ENCODE measurements at places on chromosomes 16 and 17. TPM values are rescaled to one million over a fixed set of nuclear protein-coding genes. Genes with fewer than 3 reads are reported as not detected.

DNA sequence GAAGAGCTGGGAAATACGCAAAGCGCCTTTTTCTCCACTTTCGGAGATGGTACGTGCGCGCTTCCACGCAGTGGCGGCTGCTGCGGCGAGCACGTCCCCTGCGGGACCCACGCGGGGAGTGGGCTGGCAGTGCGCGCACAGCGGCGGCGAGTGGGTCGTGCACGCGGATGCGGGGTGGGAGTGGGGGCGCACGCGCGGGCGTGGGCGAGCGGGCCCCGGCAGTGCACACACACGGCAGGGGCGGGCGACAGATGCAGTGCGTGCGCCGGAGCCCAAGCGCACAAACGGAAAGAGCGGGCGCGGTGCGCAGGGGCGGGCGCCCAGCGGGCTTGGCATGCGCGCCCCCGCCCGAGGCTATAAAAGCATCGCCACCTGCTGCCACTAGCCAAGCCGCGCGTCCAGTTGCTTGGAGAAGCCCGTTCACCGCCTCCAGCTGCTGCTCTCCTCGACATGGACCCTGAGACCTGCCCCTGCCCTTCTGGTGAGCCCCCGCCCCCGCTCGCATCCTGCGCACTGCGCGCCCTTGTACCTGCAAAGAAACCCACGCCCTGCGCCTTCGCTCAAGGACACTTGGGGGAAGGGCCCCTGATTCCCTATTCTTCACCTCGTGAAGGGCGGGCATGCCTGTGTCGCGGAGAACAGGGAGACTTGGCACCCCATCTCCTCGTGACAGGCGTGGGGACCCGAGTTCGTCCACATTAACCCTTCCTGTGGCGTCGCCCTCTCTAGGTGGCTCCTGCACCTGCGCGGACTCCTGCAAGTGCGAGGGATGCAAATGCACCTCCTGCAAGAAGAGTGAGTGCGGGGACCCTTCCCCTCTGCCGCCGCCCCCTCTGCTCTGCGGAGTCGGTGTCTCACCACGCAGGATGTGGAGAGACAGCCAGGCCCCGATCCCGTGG is at the start of gene MT3:
MT3 (plus strand) TSS at position 388 of the 899 bp plus-strand sequence; CDS start at position 451, 63 bp downstream.
- no peak for DNase-seq

- no peak for DNase-seq
Observed at GRCh38 chr16:26212599-26212998, 520.8 kb downstream of the HS3ST4 start.

DNA sequence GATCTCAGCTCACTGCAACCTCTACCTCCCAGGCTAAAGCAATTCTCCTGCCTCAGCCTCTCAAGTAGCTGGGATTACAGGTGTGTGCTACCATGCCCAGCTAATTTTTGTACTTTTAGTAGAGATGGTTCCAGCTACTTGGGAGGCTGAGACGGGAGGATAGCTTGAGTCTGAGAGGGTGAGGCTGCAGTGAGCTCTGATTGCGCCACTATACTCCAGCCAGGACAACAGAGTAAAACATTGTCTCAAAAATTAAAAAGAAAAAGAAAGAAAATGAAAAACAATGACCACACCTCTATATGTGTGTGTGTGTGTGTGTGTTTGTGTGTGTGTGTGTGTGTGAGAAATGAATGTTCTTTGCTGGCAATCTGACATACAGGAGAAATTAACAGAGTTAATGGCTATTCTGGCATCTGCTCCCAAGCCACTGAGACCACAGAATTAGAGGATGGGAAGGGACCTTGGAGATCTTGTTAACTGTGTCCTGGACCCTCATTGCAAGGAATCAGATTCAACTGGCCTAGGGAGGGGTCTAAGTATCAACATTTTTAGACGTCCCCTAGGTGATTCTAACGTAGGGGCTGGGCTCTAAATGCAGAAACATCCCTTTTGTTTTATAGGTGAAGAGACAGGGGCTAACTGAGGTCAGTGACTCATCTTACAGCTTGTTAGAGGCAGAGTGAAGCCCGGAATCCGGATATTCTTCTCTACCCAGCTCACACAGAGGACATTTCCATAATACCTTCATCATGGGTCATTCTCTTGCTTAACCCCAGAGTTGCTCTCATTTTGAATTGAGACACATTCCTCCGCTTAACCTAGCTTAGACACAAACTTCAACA is 16.4 kb upstream of the MARCHF10 start:
- DNase-seq, result peak; percentile 78

The KRT222 gene
- not detected for total RNA-seq

GRCh38 chr16:1433756-1434155 is 2.9 kb downstream of the PERCC1 start:
- no peak for DNase-seq

GRCh38 chr16:21953541-21953902 is 361 bp downstream of the UQCRC2 start:
- DNase-seq, result no peak

DNA sequence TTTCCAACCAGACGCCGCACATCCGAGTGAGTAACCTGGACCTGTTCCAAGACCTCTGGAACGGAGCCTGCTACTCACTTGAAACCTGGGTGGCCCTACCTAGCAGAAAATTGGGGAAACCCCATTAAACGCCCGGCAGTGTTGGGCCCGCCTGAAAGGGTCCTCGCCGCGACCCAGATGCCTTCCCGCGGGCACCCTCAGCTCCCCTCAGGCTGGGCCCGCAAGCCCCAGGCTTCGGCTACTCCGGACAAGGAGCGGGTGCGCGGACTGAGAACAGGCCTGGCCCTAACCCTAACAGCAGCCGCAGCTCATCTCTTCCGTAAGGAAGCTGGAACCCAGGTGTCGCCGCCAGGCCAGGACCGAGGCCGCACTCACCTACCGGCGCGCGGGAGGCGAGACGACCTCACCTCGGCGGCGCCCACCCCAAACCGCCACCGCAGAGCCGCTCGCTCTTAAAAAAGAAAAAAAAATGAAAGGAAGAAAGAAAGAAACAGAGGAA is 344 bp downstream of the PSME3IP1 start:
- DNase-seq, result peak; percentile 73

DNA sequence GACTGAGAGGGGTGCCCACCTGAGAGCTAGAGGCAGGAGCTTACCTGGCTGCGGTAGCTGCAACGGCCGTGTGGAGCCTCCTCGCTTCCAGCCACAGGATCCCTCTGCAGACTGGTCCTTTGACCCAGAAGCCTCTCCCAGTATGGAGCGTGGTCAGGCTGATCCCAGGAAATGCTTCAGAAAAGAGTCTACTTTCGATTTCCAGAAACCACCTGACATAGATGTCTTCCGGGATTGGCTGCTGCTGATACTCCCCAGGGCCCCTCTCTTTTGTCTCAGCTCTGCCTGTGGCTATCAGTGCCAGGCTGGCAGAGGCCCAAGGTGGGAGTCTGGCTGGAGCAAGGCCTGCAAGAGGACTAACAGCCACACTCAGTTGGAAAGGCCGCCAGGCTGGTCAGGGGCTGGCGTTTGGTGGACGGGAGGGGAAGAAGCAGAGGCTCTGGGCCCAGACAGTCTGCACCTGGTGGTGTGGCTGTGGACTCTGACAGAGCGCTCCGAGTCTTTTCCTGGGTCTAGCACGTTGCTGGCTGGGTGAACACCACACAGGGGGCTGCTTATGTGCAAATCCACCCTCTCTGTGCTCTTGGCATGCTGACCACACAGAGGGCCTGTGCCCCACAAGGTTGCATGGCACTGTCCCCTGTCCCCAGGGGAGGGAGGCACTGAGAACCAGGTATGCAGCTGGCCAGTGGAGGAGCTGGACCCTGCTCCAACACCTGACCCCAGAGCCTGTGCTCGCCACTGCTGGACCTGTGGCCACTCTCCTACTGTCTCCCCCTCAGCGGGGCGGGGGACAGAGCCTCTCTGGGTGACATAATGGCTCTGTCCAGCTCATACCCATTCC is at the start of gene LGALS3BP:
LGALS3BP (minus strand) TSS at position 144 of the 844 bp plus-strand sequence. CDS start 2,732 bp downstream, outside the sequence.
- peak; percentile 83 for DNase-seq

- no peak for DNase-seq
Observed at GRCh38 chr16:63415014-63415413, 1378.8 kb upstream of the CDH8 start.

DNA sequence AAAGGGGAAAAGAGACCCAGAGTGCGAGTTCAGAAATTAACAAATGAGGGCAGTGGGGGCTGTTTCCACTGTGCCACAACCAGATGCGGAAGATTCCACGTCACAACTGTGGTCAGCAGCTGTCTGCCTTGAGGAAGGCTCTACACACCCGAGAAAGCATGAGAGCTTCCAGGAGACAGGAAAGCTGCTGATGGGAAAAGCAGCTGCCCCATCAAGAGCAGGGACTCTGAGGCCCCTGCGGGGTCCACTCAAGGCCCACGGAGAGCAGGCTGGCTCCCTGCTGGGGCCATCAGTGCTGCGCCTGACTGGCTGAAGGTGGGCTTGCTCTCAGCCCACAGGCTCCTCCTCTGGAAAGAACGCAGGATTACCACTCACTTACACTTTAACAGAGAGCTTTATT is 14.8 kb upstream of the TRAP1 start:
- no peak for DNase-seq

DNA sequence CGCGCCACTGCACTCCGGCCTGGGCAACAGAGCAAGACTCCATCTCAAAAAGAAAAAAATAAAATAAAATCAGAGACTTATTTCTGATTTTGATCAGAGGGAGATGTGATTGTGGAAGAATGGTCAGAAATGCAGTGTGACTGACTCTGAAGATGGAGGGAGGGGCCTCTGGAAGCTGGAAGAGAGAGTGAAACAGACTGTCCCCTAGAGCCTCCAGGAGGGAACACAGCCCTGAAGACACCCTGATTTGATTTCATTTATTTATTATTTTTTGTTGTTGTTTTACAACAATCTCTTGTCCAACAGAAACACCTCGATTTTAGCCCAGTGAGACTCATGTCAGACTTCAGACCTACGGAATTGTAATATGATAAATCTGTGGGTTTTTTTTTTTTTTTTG is 26.1 kb downstream of the BCL7C start:
- DNase-seq, result no peak

DNA sequence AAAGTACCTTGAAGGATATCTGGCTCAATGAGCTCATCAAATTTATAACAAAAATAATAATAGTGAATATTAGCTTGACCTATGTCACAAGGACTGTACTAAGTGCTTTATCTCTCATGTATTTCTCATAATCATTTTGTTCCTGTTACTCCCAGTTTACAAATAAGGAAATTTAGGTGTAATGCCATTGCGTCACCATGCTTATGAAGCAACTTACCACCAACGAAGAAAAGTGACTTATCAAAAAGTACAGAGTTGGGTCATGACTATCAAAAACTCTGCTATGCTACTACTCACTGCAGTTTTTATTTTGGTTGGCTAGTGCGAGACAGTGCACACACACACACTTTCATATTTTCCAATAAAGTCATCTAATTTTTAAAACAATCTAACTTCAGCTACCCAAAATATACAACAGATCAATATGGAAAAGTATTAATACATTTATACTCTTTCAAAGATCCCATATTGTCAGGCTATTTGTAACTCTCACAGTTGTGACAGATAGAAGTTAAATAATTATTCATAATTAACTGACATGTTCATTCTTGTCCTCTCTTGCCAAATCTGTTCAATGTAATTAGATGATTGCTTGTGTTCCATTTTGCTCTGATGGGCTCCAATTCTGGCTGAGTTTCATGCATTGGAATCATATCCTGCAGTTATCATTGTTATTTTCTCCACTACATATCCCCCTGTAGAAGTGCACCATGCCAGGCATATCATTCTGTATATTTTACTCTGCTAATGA is 119.4 kb downstream of the KCNJ2 start:
- no peak for DNase-seq

DNA sequence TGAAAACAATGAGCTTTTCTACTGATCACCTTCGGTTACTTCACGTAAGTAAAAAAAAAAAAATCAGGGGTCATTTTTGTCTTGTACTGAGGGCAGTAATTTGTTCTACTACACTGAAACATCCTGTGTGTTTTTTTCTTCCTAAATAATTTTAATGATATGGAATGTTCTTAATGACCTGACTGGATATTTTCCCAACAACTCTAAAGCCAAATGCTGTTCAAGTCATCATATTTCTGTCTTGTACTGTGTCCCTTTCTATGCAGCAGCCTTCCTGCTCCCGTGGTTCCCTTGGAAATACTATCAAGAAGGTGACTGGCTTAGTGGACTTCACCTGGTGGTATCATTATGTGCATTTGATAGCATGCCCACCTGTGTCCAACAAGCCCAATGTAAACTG is 10.8 kb upstream of the CDR2 start:
- DNase-seq, result no peak

- no peak for DNase-seq
Observed at GRCh38 chr17:70230850-70231640, 61.7 kb downstream of the KCNJ2 start.

DNA sequence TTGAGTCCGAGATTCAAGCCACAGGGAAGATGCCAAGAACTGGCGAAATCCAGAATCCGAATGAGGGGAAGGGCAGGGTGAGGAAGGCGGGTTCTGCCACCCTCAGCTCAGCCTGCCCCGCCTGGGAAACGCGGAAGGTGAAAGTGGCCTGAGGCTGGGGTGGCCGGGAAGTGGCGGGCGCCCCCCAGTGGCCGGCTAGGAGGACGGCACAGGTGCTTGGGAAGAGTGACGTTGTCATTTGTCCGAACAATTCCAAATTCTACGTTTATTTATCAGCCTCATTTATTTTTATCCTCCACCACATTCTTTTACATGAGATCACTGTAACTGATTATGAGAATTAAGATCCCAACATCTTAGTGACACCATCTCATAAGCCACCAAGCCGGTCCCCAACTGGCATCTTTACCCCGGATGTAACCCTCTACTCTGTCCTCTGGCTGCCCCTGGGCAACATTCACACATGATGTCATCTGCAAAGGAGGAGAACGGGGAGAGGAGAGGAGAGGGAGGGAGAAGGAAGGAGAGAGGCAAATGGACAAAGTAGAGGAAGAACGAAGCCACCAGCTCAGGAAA is 21.3 kb downstream of the SRCIN1 start:
- DNase-seq, result peak; percentile 55

- peak; percentile 71 for DNase-seq
Observed at GRCh38 chr17:74671031-74671771, 41.5 kb downstream of the CD300LF start.

GRCh38 chr16:87279094-87279658 is 38.0 kb downstream of the C16orf95 start:
- DNase-seq, result no peak

GRCh38 chr17:51152766-51153209 is 571 bp upstream of the NME1 start:
- DNase-seq, result no peak

The TK2 gene
- total RNA-seq, result 101 TPM

The PERCC1 gene
- total RNA-seq, result not detected

DNA sequence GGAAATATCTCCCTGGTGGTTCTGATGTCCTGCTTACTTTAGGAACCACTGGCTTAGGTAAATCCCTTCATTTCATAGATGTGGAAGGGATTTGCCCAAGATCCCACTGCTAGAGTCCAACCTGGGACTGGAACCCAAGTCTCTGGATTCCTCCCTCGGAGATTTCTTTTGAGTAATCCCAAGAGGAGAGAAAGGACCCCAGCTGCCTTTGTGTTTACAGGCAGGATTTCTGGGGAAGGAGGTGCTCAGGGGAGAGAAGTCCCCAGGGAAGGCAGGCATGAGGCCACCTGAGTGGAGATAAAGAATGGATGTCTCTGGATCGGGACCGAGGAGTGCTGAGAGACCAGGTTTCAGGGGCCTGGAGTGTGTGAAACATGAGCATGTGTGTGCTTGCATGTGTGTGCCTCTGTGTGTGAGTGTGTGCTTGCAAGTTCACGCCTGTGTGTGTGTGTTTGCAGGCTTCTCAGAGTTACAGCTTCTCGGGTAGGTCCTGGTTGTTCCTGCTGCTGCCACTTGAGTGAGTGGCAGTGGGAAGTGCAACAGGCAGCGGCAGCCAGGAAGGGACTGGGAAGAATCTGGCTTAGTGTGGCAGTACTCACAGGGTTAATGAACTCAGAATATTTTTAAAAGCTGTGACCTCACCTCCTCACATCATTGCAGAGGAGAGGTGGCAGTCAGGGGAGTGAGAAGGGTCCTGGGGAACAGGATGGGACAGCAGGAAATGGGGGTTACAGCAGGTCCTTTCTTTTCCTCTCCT is 2.2 kb downstream of the KCNH6 start:
- no peak for DNase-seq
